Central memory CD8-positive, alpha-beta T cell (primary cell): ENCODE measurements at places on chromosomes 5 and 9.

GRCh38 chr9:89640801-89641200 lies 36.0 kb downstream of the GADD45G start:
- no peak for DNase-seq

GRCh38 chr9:89051421-89052025 lies 60.3 kb downstream of the S1PR3 start:
- no peak for DNase-seq

DNA sequence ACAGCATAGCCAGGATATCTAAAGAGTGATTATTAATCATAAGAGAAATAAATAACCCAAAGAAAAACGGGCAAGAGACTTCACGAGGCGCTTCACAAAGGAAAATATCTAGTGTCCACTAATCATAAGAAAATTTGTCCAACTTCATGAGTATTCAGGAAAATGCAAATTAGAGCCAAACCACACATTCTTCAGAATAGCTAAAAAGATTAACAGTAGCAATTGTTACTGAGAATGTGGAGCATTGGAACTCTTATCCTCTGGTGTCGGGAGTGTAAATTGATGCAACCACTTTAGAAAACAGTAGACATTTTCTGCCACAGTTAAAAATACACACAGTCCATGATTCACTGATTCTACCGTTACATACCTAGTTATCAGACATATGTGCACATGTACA lies 145.7 kb downstream of the CWC27 start:
- no peak for DNase-seq

- no peak for DNase-seq
Measured at GRCh38 chr5:68464424-68464823, 248.9 kb downstream of the PIK3R1 start.

- no peak for DNase-seq
Measured at GRCh38 chr9:116349684-116350083, 196.1 kb downstream of the PAPPA start.

DNA sequence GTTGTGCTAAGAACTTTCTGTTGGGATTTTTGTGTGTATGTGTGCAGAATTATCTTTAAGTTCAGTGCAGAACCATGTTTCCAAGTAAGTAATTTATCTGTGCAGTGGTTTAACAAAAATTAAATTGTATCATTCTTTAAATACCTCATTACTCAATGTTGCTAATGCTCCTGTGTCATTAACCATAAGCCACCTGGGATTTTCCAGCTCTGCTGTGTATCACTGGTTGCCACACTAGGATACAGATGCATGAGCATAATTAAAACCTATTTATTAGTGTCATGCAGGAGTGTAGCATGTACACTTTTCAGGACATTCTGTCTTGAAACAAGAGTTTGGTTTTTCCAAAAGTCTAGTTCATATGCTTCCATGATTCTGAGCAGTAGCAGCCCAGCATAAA lies 120.4 kb upstream of the PTGER4 start:
- DNase-seq, result no peak

- no peak for DNase-seq
Measured at GRCh38 chr5:159878988-159879471, 37.3 kb upstream of the ADRA1B start.

- no peak for DNase-seq
Measured at GRCh38 chr5:124232515-124232914, 513.9 kb downstream of the ZNF608 start.
